MV-4-11 (cell line): ENCODE measurements at places on chromosomes 7 and 10.

- no peak for DNase-seq
Observed at GRCh38 chr7:44145479-44145968, 4.4 kb upstream of the MYL7 start.

- DNase-seq = no peak
Observed at GRCh38 chr10:97659589-97659988, 19.1 kb downstream of the PI4K2A start.

GRCh38 chr7:43637114-43637806, 54.4 kb downstream of the STK17A start:
- no peak for DNase-seq

GRCh38 chr10:944034-944831, 12.7 kb upstream of the LARP4B start:
- peak; percentile 90 for DNase-seq

DNA sequence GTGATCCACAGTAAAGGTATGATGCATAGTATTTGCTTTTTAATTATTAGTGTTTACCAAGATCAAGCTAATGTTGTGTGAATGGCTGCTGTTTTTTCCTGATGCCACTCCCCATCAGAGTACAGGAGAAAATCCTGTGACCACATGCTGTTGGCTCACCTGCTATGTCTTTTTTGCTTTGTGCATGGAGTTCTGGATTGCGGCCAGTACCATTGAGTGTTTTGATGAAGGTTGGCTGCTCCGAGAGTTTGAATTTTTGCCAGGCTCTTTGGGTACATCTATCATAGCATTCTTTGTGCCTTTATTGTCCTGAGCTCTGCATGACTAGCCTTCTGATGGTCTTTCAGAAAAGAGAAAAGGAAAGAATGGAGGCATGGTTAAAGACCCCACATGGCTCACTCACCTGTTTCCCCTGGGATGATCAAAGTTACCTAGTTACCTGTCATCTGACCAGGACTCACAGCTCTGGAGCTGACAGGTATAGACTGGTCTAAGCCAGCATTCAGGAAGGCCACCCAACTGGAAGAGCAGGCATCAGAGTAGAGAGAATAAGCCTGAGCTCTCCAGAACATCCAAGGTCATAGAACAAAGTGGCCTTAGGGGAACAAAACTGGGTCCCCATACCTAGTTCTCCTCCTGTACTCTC, 11.8 kb upstream of the SGPL1 start:
- no peak for DNase-seq

- DNase-seq = no peak
Observed at GRCh38 chr10:1255600-1256431, 199.6 kb downstream of the WDR37 start.
